Stimulated activated CD4-positive, alpha-beta T cell treated with anti-CD3 and anti-CD28 coated beads, Interleukin-15, amount 100 ng/mL, for 24 hours (primary cell): ENCODE measurements at places on chromosomes 5 and 9.
A peak's percentile ranks its signal among the peaks of the same experiment; 100 is the strongest.

GRCh38 chr9:20781092-20781491 is 97.0 kb downstream of the FOCAD start:
- DNase-seq, result no peak

GRCh38 chr5:123367739-123368138 is 55.5 kb downstream of the CEP120 start:
- DNase-seq, result no peak

- no peak for DNase-seq
Observed at GRCh38 chr5:150270541-150271295, 18.9 kb downstream of the CAMK2A start.

DNA sequence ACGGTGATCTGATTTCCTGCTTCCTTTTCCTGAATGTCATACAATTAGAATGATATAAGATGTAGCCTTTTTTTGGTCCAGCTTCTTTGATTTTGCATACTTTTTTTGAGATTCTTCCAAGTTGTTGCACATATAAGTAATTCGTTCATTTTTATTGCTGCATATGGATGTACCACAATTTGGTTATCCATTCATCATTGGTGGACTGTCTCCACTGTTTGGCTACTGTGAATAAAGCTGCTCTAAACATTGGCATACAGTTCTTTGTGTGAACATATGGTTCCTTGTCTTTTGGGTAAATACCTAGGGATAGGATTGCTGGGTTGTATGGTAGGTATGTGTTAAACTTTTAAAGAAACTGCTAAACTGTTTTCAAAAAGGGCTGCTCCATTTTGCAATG is 52.6 kb downstream of the OR1J1 start:
- no peak for DNase-seq

GRCh38 chr5:65742565-65743231 is 20.7 kb downstream of the NLN start:
- peak; percentile 34 for DNase-seq

DNA sequence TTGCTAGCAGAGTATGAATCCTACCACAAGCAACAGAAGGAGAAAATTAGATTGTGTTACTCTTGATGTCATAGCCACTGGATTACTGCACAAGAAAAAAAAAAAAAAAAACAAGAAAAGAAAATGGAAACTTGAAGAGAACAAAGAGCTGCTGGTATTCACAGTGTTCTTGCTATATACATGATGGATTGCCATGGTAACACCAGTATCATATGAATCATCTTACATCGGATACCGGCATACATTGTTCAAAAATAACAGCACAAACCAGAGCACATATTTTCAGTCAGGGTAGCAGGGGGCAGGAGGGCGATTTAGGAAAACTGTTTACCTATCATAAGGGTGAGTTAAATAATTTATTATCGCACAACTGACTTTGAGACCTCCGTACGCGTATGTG is 472.9 kb downstream of the PDE4D start:
- DNase-seq, result no peak

GRCh38 chr9:98380065-98380681 is 124.7 kb upstream of the TBC1D2 start:
- no peak for DNase-seq

- no peak for DNase-seq
Observed at GRCh38 chr5:98656796-98657195, 116.7 kb upstream of the RGMB start.

- DNase-seq, result peak; percentile 67
Observed at GRCh38 chr5:108749128-108749861, 1.6 kb downstream of the FER start.

GRCh38 chr5:139341187-139341688 is 416 bp upstream of the PAIP2 start:
- DNase-seq, result no peak

GRCh38 chr9:71766663-71767062 is 1.6 kb downstream of the CEMIP2 start:
- peak; percentile 33 for DNase-seq

- peak; percentile 70 for DNase-seq
Observed at GRCh38 chr5:10595672-10596309, 31.9 kb downstream of the ANKRD33B start.

- no peak for DNase-seq
Observed at GRCh38 chr5:180311216-180311615, 19.3 kb upstream of the MAPK9 start.

- no peak for DNase-seq
Observed at GRCh38 chr9:126487856-126488255, 125.9 kb upstream of the LMX1B start.

- DNase-seq, result no peak
Observed at GRCh38 chr9:20208961-20209371, 413.3 kb downstream of the MLLT3 start.

- DNase-seq, result no peak
Observed at GRCh38 chr5:117204926-117205869, 630.6 kb upstream of the SEMA6A start.

GRCh38 chr5:116436674-116437350 is 137.8 kb downstream of the SEMA6A start:
- DNase-seq, result no peak
